Stimulated activated CD4-positive, alpha-beta T cell treated with anti-CD3 and anti-CD28 coated beads, TNF-alpha, amount 100 ng/mL, for 4 hours (primary cell): ENCODE measurements at places on chromosomes 12 and 14.

DNA sequence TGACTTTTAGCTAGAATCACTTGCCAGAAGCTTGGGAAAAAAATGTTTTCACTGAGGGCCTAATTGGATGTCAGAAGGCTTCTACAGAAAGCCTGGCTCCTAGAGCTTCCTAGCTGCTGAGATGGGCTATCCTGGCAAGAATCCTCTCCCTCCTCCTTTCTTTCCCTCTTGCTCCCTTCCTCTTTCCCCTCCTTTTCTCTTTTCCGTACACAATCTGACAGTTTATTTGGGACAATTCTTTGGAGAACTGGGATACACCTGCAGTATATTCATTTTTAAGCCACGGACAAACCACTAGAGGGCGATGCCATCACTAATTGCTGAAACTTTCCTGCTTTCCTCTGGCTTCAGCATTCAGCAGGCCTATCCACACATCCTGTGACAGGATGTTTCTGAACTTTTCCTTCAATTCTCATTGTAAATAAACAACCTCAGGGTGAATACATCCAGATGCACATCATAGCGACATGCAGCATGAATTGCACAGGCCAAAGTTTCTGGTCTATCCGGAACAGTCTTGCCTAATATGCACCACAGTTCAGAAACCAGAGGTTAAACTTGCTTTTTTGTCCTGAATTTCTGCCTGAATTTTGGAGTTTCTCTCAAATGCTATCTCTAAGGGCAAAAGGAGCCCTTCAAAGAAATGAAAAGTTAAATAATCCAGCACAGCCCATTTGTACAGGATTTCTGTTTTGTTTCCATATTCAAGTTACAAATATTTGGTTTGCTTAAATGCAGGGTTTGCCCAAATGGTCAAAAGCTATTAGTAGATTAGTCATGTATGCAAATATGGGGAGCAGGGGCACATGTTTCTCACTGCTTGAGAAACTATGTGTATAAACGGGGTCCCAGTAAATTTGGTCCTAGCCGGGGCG is 142.8 kb downstream of the PAWR start:
- no peak for DNase-seq

DNA sequence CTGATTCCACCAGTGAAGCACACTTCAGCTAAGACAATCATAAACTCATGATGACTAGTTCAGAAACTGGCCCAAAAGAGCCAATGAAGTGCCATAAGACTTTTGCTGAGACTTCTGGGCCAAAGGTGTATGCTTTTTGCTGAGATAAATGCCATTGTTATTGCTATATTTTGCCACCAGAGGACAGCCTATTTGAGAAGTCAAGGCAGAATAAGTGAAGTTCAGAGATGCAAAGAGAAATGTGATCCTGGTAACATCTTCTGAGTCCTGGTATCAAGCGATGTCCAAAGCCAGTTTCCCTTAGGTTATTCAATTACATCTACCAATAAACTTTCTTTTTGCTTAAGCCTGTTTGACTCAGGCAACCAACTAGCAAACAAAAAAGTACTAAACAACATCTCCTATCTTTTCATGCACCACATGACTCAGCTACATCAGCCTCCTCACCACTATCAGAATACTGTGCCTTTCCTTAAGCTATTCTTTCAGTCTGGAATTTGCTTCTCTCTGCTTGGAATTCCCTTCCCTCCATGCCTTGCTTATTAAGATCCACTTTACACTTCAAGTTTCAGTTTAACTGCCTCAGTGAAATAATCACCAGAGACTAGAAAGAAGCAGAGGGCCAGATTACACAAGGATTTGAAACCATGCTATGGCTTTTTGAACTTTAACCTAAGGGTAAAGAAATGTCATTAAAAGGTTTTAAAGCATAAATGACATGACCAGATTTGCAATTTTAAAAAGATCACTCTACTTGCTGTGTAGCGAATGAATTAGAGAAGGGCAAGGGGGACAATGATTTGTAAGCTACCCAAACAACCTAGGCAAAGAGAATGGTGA is 14.0 kb downstream of the CRY1 start:
- no peak for DNase-seq

DNA sequence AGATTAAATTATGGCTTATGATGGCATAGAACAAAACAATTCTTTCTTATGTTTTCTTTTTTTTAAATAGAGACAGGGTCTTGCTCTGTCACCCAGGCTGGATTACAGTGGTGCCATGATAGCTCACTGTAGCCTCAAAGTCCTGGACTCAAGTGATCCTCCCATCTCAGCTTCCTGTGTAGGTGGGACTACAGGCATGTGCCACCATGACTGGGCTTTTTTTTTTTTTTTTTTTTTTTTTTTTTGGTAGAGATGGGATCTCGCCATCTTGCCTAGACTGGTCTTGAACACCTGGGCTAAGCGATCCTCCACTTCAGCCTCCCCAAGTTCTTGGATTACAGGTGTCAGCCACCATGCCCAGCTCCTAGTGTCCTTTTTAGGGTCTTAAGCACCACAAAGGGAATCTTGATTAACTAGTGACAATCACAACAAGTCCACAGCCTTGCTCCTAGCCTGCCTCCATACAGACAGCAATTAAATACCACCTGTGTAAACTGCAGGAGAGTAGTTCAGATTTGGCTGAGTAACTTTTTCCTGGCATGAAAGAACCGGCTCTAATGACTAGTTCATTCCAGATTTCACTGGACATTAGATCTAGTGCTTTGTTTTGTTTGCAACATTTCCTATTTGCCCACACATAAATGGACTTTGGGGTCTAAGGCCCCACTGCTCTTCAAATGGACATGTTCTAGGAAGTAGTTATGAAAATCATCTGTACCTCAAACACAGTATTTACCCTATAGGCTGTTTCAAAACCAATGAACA is 61.6 kb downstream of the SH2B3 start:
- no peak for DNase-seq

- DNase-seq: no peak
Observed at GRCh38 chr12:46267575-46267824, 1.3 kb downstream of the SLC38A1 start.

DNA sequence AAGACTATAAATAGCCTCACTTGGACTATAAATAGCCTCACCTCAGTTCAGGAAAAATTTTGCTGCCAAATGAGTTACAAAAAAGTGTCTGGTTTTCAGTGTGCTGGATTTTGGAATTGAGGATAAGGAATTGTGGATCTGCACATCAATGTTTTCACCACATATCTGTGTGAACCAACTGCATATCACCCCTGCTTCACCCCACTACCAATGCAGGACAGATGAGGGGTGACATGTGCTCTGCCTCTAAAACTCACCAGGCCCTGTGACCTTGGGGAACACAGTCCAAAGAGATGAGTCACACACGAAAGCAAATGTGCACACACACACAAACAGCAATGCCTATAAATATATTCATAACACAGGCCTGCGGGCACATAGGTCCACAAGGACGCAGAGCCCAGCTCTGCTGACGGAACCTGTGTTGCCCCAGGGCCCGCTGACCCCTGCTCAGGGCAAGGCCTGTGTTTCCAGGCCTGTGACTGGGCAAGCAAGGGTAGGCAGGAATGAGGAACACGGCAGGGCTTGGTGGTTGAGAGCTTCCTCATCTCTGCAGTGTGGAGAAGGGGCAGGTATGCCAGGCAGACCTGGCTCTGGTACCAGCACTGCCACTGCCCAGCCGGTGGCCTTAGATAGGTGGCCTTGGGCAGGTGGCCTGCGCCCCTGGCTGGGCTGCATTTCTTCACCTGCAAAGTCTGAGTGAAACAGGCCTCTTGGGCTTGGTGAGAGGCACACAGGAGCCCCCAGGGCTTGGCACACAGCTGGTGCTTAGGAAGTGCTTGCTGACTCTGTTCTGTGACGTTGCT is 82.4 kb downstream of the ARL6IP4 start:
- DNase-seq: no peak

- no peak for DNase-seq
Observed at GRCh38 chr12:501722-502447, 42.1 kb downstream of the B4GALNT3 start.

DNA sequence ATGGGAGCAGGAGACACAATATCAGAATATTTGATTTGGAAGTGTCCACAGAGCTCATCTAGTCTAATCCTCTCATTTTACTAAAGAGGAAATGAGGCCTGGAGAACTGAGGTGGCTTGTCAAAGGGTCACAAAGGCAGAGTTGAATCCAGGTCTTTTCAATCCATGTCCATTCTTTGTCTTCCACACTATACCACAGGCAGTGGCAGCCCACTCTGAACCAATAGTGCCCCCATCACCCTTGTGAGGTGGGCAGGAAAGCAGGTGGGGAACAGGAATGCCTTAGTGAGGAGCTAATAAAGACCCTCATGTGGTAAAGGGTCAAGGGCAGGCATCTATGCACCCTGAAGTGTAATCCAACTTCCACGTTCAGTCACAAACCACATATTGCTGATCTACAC is 134.8 kb upstream of the EGLN3 start:
- DNase-seq: no peak

DNA sequence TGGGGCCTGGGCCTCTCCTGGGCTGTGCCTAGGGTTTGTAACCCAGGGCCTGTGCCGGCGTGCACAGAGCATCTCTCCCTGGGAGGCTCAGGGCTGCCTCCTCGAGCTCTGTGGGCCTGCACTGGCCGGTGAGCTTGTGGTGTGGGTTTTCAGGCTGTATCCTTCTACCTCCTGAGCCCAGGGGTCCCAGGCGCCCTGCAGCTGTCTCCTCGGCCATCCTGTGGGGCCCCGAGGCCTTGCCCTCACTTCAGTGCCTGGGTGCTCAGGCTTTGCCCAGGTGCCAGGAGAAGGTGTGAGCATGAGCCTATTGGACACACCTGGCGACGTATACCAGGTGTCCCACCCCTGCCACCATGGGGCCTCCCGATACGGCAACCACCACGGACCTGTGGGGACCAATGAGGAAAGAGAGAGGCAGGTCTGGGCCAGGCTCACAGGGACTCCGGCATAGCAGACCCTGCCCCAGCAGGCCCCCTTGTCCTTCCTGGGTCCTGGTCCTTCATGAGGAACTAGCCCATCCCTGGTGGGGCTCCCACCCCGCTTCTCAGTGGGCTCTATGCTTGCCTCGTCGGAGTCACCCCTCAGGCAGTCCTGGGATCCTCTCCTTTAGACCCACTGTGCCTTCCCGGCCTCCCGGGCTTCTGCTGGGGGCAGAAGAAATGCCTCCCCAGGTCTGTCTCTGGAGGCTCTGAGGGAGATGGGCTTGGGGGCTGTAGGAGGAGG is 400.2 kb downstream of the TMEM121 start:
- DNase-seq: no peak

DNA sequence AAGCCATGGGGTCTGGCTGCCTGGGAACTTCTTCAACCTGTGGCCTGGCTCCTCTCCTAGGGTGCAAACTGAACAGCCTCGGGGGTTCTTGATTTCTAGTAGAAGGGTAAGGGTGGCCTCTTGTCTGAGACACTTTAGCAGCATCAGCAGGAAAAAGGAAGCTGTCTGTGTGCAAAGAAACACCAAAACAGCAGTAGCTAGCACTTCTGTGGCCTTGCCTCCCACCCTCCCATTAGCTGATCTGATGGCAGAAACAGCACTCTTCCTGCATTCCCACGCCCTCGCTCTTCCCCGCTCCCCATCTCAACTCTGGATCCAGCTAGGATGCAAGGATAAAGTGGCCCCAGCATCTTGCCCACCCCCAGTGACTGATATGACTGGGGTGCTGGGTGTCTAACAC is 20.7 kb downstream of the SLC7A8 start:
- no peak for DNase-seq

- no peak for DNase-seq
Observed at GRCh38 chr14:69473260-69473659, 11.3 kb upstream of the PLEKHD1 start.

GRCh38 chr12:99087278-99087677 is 442.2 kb downstream of the APAF1 start:
- no peak for DNase-seq

DNA sequence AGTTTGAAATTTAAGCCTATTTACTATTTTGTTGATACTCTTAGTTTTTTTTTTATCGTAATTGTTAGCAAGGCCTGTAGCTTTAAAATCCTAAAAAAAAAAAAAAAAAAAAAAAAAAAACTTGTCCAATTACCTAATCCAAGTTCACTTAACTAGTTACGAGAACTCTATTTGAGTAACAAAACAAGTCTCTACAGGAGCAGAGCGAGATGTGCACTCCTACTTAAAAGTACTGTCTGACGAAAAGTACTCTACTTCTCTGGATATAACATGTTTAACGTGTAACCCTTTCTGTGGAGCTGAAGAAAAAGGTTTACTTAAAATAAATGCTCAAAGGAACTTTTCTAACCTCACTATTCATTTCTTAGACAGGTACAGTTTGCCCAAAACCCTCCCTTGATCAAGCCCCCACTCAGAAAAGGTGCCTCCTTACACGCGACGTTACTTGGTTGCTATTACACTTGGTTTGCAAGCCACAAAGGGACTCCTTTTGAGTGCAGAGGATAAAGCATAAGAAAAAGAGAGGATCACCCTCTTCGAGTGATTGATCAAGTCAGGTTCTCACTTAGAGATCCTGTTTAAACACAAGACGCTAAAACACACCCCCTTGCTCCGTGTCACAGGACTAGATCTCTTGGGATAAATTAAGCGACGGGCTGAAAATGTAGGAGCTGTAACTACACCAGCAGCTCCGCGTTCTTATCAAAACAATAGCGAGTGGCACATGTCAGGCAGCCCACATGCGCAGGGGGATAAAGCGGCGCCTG is 2.2 kb downstream of the BAZ1A start:
- DNase-seq: no peak

DNA sequence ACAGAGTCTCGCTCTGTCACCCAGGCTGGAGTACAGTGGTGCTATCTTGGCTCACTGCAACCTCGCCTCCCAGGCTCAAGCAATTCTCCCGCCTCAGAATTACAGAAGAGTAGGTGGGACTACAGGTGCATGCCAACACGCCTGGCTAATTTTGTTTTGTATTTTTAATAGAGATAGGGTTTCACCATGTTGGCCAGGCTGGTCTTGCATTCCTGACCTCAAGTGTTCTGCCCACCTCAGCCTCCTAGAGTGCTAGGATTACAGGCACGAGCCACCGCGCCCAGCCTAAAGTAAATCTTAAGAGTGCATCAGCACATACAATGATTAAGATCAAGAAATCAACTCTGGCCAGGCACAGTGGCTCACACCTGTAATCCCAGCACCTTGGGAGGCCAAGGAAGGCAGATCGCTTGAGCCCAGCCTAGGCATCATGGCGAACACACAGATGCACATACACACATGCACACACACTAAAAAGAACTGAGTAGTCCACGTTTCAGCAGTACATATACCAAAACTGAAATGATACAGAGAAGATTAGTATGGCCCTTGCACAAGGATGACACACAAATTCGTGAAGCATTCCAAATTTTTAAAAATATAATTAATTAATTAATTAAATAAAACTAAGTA is 65.0 kb downstream of the HECTD1 start:
- DNase-seq: no peak

DNA sequence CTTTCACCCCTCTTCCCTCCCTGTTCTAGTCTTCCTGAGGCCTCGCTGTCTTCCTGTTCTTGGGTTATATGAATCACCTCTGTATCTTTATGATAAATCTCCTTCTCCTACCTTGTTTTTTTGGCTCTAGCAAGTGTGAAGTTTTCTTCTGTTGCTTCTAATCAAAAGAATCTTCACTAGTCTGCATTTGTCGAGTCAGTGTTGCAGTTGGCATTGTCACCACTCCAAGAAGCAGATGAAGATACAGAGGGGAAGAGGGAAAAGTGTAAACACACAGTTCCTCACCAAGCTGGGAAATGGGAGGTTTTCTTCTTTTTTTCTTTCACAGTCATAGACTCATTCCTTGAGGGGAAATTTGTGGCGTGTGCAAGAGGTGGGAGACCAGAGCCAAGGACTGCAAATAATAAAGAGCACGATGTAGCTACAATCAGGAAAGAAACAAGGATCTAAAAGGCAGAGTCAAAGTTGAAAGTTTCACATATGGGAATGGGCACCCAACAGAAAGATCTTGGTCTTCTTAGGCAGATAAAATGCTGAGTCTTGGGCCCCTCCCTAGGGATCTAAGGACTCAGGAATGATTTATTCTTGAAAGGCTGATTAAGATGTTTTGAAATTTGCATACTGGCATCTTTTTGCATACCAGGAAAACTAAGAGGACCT is 22.2 kb upstream of the PRICKLE1 start:
- DNase-seq: no peak
